ENCODE measurements at places on chromosomes 2 and 18. TPM values are rescaled to one million over a fixed set of nuclear protein-coding genes. Genes with fewer than 3 reads are reported as not detected.

DNA sequence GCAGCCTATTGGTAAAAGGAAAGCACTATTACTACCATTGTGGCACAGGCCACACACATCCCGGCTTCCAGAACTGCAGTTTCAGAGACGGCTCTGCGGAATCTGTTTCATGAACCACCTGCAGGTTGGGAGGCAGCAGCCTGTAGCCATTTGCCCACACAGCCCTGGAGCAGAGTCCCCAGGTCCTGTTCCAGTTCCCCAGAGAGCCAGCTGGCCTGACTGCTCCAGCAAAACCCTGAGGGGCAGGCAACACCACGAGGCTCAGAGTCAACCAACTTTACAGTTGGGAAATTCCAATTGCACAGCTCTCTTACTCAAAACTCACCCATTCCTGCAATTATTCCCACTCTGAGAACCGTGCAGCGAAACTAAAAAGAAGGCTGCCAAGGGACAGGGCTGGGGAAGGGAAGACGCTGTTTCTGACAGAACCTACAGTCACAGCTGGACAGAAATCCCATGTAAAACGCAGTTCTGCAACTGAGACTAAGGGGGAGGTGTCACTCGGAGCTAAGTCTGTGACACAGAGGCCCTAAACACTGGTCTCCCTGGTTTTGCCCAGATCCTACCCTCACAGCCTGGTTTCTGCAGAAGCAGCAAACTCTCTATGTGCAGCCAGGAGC, 219.4 kb downstream of the TMEM163 start:
- DNase-seq, result no peak

DNA sequence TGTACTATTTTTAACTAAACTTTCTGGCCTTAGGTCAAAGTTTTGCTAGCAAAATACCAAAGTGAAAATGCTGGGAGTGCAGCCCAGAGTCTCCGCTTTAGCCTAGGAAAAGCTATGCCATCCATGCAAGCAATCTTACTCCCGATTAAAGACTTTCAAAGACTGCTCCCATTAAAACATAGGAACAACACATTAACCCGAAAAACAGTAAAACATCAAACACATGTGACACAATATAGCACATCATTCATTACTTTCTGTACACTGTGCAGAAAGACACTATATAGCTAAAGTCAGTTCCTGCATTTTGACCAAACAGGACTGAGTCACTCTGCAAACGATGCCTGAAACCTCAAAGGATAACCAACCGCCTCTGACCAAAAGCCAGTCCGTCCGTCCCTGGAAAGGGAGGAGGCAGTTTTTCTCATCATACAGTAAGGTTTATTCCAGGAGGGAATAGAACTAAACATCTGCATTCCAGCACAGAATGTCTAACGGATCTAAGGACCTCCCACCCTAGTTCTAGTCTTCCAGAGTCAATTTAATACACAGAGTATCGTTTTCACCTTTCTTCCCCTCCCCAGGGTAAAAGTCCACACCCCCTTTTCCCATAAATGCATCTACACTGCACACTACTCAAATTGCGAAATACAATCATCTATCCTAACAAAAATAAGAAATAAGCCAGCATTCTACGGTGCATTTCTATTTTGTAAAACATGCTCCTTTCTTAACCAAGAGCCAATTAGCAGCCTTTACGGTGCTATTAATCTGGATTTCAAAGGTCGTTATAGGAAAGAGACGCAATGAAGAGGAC, 1.7 kb downstream of the ROCK2 start:
- DNase-seq, result peak; percentile 67

Gene XPO1
- 206 TPM for total RNA-seq

- DNase-seq, result no peak
Observed at GRCh38 chr2:105883911-105884694, 139.4 kb downstream of the NCK2 start.

DNA sequence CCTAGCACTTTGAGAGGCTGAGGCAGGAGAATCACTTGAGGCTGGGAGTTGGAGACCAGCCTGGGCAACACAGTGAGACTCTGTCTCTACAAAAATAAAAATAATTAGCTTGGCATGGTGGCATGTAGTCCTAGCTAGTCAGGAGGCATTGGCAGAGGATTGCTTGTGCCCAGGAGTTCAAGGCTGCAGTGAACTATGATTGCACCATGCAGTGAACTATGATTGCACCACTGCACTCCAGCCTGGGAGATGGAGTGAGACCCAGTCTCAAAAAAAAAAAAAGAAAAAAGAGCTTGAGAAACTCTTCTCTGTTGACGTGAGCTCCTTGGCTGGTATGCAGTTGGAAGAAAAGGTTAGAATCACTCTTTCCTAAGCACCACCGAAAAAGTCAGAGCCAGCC, 125.1 kb upstream of the TNP1 start:
- no peak for DNase-seq

Gene WDR33
- 29.1 TPM for total RNA-seq

DNA sequence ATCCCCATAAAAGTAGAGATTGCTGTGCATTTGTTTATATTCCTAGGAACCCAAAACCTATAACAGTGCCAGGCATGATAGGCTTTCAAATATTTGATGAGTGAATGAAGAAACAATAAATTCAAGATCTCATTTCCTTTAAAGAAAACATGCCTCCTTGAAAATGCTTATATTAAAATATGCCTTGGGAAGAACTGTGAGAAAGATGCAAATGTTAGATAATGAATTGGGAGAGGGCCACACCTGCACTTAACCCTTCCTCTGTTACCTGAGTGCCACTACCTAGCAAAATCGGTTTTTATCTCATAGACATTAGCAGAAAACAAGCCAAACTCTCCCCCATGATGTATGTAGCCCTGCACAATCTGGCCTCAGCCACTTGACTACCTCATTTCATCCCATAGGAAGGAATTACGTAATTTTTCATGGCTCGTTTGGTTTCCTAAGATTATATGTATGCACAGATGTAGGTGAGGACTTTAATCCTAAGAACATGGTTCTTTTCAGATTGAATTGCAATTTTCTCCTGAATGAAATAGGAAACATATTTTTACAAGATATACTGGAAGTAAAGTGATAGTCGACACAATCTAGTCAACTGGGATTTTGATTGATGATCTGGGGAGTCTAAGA, 25.2 kb downstream of the GULP1 start:
- no peak for DNase-seq

GRCh38 chr2:118047380-118047826, 33.5 kb upstream of the CCDC93 start:
- DNase-seq, result peak; percentile 70

DNA sequence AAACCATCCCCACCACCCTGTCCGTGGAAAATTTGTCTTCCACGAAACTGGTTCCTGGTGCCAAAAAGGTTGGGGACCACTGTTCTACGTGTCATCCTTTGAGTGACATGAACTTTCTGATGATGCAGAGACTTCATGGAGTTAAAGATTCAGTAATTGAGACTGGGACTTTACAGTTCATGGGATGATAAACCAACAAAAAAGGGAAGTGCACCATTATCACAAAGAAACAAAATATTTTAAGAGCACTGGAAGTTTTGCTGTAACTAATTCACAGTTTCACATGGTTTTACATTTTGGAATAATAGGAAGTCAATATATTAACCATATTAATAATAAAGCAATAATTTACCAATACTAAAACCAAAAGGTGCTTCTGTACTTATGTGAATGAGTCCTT, 126.8 kb downstream of the AQP4 start:
- no peak for DNase-seq

Gene FAM237A
- not detected for total RNA-seq

DNA sequence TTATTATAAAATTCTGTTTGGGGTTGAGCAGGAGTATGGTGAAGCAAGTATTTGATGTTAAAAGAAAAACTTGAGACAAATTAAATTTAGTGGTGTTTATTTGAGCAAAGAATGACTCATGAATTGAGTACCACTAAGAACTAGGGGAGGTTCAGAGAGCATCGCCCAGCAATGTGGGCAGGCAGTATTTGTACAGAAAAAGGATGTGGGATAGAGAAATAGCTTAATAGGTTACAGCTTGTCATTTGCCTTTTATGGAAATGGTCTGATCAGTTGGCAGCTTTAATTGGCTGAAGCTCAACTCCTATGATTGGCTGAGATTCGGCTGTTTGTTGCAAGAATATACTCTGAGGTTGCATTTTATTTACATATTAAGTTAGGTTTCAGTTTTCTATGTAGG, 68.2 kb downstream of the LRATD1 start:
- DNase-seq, result peak; percentile 65

DNA sequence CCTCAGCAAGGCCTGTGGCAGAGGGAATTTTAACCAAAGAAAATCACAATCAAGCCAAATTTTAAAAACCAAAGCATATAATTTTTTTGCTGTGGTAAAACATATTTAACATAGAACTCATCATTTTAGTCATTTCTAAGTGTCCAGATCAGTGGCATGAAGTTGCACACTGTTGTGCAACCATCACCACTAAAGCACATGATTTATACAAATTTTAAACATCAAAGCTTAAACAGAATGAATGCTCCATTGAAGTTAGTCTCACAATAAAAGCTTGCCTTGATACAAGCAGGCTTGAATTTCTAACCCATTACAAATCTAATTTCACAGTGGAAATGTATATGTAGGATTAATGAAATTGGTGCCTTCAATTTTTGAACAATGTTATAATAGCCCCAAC, 31.2 kb downstream of the FTCDNL1 start:
- DNase-seq, result no peak

Gene FBXO36
- 3.3 TPM for total RNA-seq

Gene KCNJ13
- not detected for total RNA-seq

GRCh38 chr2:65025453-65026123, 30.6 kb upstream of the CEP68 start:
- no peak for DNase-seq

DNA sequence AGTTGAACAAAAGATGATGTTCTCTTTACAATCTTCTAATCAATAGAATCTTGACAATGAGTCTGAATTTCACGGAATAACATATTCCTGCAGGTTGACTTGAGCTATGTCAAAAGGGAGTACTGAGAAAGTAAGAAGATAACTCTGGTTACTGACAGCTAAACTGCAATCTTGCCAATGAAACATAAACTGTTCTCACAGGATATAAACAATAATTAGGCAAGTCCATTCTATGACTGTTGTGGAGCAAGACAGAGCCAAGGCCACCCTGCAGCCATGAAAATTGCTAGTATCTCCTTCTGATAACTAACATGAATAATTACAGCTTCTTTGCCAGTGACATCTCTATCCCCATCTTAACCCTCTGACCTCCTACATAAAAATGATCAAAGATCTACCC, 6.3 kb upstream of the RPRD1A start:
- no peak for DNase-seq

- peak; percentile 56 for DNase-seq
Observed at GRCh38 chr18:38241736-38242135, 676.1 kb upstream of the CELF4 start.

Gene EFEMP1
- total RNA-seq, result 12.3 TPM

- DNase-seq, result peak; percentile 62
Observed at GRCh38 chr2:159968279-159968900, 94.0 kb downstream of the PLA2R1 start.

Gene SERPINB13
- total RNA-seq, result not detected

DNA sequence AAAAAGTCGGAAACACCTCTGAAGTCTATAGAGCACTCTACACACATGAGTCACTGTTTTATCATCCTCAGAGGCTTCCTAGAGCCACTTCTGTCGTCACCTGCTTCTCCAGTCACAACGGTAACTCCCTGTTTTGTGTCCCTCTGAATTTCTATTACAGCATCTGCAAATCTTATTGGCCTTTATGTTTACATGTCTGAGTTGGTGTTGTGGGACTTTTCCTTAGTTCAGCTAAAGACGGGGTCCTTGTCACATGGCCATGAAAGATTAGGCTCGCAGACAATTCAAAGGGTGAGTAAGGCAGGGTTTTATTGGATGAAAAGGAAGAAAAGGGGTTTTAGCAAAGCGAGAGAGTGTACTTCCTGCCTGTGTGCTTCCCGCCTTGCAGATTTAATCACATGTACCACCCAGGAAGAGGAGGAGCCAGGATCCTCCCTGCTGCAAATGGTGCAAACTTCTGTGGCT, 185.6 kb downstream of the LPIN1 start:
- peak; percentile 16 for DNase-seq

DNA sequence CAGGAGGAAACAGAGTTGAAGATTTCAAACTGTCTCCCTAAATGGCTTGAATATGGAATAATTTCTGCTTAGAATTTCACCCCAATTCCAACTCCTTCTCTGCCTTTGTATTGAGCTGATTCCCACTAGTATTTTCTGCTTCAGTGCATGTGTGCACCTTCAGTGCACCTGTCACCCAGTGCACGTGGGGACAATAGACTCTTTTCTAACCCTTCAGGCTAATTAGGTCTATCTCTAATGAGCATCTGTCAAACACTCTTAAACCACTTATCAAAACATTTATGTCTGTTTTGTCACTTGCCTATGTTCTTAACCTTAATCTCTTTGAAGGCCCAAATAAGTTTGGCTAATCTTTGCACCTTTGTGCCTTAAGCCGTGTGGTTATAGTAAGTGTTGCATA, 232.0 kb upstream of the NETO1 start:
- DNase-seq, result no peak

Gene PLB1
- 0.65 TPM for total RNA-seq

Gene REG1A
- not detected for total RNA-seq

Gene RTP5
- not detected for total RNA-seq

GRCh38 chr2:177392373-177393202, at the start of gene AGPS:
TSS of gene AGPS (plus strand) at chr2:177392773. CDS start at chr2:177392790, 17 bp downstream.
- peak; percentile 40 for DNase-seq

- no peak for DNase-seq
Observed at GRCh38 chr2:48450936-48451602, 78.9 kb upstream of the STON1 start.

Gene VWC2L
- total RNA-seq, result not detected

- DNase-seq, result no peak
Observed at GRCh38 chr2:7878786-7879482, 802.9 kb upstream of the ID2 start.

GRCh38 chr18:43572163-43572562, 294.9 kb upstream of the SYT4 start:
- DNase-seq, result no peak

DNA sequence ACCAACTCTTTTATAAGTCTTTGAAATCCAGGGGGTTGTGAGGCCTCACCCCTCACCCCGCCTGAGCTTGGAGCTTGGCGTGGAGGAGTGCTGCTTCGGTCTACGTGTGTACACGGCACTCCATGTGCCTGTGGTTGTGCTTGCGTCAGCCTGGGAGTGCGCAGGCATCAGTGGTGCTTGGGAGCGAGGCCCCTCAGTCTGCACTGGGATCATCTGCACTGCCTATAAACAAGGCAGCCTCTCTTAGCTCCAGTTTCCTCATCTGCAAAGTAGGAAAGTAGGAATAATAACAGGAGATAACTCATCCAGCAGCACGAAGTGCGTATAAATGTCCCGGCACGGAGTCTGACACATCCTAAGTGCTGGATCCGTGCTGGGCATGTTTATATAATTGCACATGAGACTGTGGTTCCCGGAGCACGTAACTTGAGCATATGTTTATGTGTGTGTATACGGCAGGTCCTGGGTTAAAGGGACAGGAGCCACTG, 1.2 kb downstream of the GYPC start:
- DNase-seq, result peak; percentile 78

Gene CELF4
- not detected for total RNA-seq
